Caki2 (cell line): ENCODE measurements at places on chromosomes 7 and 10. TPM values are rescaled to one million over a fixed set of nuclear protein-coding genes. Genes with fewer than 3 reads are reported as not detected.

DNA sequence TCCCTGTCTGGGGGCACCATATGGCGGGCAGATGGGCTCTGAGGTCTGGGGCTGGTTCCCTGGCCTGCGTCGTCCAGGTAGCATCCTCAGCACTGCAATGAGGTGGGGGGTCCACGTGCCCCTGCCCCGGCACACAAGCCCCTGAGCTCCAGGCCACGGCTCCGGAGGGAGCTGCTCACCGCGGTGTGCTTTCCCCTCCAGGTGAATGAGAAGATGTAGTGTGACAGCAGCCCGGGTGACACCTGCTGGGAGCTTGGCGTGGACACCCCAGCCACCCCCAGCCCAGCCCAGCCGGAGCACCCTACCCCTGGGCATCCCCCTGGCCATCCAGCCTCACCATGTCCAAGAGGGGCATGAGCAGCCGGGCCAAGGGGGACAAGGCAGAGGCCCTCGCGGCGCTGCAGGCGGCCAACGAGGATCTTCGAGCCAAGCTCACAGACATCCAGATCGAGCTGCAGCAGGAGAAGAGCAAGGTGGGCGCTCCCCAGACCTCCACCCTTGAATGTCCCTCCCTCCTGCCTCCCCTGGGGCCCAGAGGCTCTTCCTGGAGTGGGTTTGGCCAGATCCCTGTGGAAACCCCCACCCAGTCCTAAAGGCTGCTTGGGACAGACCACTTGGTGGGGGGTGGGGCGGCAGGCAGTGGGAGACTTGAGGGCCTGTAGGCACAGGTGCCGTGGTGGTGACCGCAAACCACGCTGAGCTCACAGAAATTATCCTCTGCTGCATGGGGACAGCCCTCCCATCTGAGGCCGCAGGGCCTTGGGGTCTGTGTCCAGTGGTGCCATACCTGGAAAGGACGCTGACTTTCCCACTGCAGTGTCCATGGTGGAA is 38.9 kb downstream of the JAKMIP3 start:
- DNase-seq = no peak

DNA sequence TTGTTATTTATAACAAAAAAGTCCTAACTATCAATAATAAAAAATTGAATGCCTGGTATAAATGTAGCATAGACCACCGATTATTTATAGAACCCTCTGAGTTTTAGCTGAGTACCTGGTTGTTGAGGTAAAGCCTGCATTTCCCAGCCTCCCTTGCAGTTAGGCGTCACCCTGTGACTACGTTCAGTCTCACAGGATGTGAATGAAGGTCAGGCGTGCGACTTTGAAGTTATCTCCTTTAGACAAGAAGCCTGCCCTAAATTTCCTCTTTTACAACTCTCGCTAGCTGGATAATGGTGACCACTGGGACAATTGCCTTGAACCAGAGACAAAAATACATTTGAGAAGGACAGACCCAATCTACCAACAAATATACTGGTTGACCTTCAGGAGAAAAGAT is 67.5 kb upstream of the TES start:
- DNase-seq = no peak

- DNase-seq = no peak
These were observed 59.0 kb downstream of the PODXL start for GRCh38 chr7:131497454-131497853.

DNA sequence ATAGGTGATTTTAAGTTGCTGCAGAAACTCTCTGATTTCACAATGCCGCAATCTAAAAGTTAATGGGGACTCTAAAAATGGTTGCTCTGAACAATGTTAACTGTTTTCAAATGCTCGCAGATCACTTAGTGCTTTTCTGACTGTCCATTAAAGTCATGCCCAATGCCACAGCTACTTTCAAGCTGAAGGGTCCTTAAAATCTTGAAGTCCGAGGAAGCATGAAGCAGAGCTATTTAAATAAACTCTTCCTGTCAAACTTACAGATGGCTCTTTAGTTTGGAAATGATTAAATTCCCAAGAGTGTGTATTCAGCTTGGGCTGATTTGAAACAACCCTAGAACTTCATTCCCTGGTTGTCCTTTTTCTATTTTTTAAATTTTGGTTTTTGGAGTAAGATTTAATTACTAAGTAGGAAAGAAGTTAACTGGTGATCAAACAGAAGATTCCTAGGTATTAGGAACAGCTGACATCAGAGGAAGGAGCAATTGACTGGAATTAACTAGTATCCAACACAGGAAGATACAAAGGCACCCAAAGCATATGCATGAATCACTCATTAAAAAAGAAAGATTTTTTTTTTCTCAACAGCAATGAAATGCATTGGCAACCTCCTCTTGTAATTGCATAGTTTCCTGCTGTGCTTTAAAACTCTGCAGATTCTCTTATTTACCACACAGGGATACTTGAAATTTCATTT is 105.1 kb downstream of the NRP1 start:
- DNase-seq = no peak

DNA sequence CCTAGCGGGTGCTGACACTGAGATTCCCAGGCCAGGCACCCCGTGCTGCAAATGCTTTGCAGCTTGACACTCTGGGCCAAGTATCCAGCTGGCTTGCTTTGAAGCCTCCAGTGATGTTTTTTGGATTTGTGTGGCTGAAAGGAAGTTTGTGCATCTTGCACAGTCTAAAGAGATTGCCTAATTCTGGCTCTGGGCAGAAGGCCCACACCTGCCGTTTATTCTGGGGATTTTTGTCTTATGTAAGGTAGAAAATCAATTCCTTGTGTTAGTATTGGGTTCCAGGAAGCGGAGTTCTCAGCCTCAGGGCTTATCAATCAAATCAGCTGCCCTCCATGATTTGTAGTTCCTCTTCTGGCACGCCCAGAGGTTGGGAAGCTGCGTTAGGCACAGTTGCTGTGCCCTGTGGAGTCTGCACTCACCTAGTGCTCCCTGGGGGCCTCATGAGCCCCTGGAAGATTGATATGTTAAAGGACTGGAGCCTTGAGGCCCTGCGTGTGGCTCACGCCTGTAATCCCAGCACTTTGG is 8.4 kb upstream of the PURB start:
- DNase-seq = no peak

GRCh38 chr10:22849077-22849805 is 78.6 kb upstream of the ARMC3 start:
- DNase-seq = no peak

GRCh38 chr10:89861584-89862301 is 160.4 kb downstream of the KIF20B start:
- DNase-seq = no peak

GRCh38 chr10:128073890-128074289 is 52.3 kb downstream of the MKI67 start:
- DNase-seq = no peak

DNA sequence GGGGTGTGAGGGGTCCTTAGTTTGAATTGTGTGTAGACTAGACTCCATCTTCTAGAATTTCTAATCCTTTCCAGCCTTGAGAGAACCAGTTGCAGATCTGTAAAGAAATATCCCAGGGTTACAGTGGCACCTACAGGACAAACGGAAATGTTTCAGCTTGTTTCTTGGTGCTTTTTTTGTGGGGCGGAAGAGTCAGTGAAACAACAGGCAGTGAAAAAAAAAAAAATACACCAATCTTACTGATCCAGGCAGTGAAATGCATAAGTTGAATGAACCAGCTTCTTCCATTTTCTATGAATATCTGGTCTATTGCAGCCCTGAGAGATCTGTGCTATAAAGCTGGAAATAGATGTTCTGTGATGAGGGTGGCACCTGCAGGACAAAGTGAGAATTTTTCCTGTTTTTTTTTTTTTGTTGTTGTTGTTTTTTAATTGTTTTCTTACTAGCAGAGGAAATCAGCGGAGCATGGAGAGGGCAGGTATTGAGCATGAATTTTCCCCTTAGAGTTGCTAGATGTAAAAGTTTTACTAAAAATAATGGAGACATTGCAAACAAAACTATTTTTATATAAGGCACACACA is 81.9 kb upstream of the DYNC1I1 start:
- peak; percentile 74 for DNase-seq

- no peak for DNase-seq
These were observed 114.8 kb upstream of the DIP2C start for GRCh38 chr10:804191-804781.

GRCh38 chr7:20577441-20578071 is 37.9 kb upstream of the ABCB5 start:
- DNase-seq = no peak

GRCh38 chr10:17290226-17290625 is 62.2 kb downstream of the VIM start:
- no peak for DNase-seq

- no peak for DNase-seq
These were observed 2.4 kb upstream of the KLF14 start for GRCh38 chr7:130736298-130736900.

GRCh38 chr10:4108693-4109092 is 323.7 kb upstream of the KLF6 start:
- no peak for DNase-seq

GRCh38 chr10:98431016-98431415 is 15.7 kb downstream of the HPS1 start:
- peak; percentile 49 for DNase-seq

DNA sequence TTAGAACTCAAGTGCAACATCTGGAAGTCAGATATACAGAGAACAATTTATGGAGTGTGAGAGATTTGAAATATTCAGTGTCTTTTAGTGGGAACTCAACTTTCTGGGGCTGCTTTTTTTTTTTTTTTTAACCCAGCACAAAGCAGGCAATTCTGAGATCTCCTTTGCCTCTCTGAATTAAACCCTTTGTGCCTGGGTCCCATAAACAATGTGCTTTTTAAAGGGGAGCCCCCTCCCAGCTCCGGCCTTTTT is 146.8 kb downstream of the CELF2 start:
- DNase-seq = no peak

DNA sequence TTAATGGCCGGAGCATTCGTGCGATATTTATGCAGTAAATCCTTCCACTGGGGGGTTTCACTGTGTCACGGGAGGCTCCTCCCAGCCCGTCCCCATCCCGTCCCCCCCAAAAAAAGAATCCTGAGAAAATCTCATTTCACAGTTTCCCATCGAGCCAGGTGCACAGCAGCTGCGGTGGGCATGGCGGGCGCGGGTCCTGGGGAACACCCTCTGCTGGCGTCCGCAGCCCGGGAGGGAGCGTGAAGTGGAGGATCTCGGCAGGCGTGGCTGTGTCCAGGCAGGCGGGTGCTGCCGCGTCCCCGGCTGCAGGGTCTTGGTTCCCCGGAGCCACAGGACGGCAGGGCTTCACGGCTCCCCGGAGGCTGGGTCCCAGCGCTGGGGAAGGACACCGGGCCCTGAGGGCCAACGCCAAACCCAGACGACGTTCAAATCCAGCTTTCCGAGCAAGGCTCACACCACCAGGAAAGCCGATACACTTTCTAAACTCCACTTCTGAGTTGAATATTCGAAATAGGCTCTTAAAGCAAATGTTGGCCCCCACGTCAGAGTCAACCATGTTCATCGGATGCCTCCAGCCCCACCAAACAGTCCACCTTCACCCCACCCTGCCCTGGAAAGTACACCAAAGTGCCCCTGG is 55.7 kb downstream of the PDGFA start:
- no peak for DNase-seq

DNA sequence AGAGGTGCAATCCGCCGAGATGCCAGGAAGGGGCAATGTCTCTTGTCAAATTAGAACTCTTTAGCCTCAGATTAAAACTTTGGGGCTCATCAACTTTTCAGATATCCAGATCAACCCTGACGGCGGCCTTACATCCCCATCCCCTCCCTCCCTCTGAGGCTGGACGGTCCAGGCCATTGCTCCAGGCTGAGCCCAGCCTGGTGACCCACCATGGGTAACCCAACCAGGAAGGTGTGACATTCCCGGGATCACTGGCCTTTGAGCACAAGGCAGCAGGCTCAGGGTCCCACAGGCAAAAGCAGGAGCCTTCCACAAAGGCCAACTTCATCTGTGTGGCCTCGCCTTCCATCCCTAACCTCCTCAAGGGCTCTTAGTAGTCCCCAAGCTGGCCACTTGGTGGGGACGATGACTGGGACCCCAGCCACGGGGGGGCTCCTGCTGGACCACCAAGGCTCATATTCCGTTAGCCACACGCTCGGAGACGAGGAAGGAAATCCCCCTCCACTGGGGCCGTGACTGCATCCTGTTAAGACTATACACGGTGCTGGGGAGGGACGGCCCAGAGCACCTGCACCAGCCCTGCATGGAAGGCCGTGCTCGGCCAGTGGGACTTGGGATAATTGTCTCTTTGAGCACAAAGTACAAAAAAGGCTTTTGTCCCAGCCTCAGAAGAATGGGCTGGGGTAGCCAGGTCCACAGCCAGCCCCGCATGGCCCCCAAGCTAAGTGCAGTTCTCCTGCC is 62.8 kb downstream of the ZRANB1 start:
- no peak for DNase-seq

The IGFBP1 gene
- 0.20 and 1.8 TPM in 2 replicates for total RNA-seq

The LRGUK gene
- total RNA-seq = not detected in 2 replicates

The MRC1 gene
- total RNA-seq = not detected in 2 replicates

The SERPINE1 gene
- total RNA-seq = 36.7 and 42.4 TPM in 2 replicates

The CRPPA gene
- total RNA-seq = 1.2 and 2.0 TPM in 2 replicates
